ENCODE measurements at places on chromosomes 2 and 18. TPM values are rescaled to one million over a fixed set of nuclear protein-coding genes. Genes with fewer than 3 reads are reported as not detected.

DNA sequence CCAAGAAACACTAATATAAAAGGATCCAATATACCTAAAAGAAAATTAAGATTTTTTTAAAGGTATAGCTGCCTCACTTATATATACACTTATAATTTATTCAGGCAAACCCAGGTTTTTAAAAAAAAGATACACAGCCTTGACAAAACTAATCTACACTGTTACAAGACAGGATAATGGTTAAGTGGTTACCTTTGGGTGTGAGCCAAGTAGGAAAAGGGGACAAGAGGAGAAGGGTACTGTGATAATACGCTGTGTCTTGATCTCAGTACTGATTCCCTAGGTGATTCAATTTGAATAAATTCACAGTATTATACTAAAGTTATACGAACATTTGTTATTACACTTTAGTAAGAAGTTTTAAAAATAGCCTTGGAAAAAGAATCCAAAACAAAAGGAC, 30.6 kb downstream of the KLHL41 start:
- no peak overlapping the region for H3K4me3 ChIP-seq
- H3K4me1 ChIP-seq, result no peaks in the 10 kb centered on the region
- DNase-seq, result no peak
- H3K27me3 ChIP-seq, result no peaks in the 10 kb centered on the region
- no peak overlapping the region for H3K27ac ChIP-seq
- peaks cover 3% of the 10 kb centered on the region for H3K36me3 ChIP-seq

DNA sequence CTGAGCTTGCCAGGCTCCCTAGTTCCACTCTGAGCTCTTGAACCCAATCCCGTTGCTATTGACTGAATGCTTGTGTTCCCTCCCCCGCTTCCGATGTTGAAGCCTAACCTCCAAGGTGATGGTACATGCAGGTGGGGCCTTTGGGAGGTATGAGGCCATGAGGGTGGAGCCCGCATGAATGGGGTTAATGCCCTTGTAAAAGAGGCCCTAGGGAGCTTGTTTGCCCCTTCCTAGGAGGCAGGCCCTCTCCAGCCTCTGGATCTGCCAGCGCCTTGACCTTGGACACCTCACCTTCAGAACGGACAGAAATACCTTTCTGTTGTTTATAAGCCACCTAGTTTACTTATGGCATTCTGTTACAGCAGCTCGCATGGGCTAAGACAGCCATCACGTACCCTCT, 71.6 kb downstream of the TFCP2L1 start:
- H3K27me3 ChIP-seq, result no peaks in the 10 kb centered on the region
- H3K4me1 ChIP-seq, result no peaks in the 10 kb centered on the region
- H3K4me3 ChIP-seq, result no peak overlapping the region
- no peak overlapping the region for H3K27ac ChIP-seq
- no peaks in the 10 kb centered on the region for H3K36me3 ChIP-seq
- no peak for DNase-seq

DNA sequence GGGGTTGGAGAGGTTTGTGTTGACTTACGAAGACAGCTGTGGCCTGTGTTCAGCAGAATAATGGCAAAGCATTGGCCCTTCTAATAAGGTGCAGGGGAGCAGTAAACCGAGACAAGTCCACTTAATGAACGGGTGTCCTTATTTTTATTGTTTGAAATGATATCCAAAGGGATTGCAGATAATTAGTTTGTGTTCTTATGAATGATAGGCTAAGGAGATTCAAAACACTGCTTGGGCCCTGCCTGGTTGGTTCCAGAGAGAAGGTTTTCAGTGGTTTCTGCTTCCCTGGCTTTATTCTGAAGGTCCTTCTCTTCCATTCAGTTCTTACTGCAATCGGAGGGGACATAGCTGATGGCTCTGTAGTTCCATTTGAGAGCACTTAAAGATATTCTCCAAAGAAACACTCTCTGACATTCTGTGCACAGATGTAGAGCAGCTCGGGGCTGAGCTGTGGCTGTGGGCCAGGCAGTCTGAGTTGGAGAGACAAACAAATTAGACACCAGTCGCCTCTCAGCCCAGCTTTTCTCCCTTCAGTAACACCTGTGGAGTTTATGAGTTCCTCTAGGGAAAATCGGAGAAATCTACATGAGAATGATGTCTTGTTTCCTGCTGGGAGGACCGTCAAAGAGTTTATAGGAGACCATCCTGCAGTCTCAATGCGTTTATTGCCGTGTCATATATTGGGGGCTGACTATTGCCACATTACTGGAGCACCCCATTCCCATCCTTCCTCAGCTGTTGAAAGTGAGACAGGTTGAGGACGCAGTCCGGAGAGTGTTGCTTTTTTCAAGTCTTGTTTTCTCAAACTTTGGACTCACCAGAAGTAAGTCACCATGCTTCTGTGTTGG, 6.5 kb downstream of the GREB1 start:
- H3K36me3 ChIP-seq, result no peaks in the 10 kb centered on the region
- H3K27ac ChIP-seq, result no peak overlapping the region
- no peak overlapping the region for H3K4me3 ChIP-seq
- no peaks in the 10 kb centered on the region for H3K4me1 ChIP-seq
- DNase-seq, result no peak

DNA sequence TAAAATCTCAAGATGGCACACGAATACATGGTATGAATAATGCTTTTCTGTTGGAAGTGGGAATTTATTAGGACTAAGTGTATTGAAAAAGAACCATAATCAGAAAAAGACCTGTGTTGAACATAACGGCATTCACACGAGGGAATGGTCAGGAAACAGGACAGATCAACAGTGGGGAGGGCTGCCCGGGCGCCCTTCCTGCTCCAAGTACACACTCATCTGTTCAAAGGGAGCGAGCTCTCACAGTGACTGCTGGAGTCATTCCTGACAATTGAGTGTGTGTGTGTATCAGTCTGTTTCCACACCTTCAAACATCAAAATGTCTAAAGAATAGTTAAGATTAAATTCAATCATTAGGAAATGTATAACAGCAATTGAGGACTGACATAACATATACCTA, 167.2 kb downstream of the HDAC4 start:
- H3K27me3 ChIP-seq, result no peaks in the 10 kb centered on the region
- no peak overlapping the region for H3K4me3 ChIP-seq
- no peaks in the 10 kb centered on the region for H3K36me3 ChIP-seq
- H3K27ac ChIP-seq, result no peak overlapping the region
- H3K4me1 ChIP-seq, result peaks cover 23% of the 10 kb centered on the region
- no peak for DNase-seq

- no peak overlapping the region for H3K4me3 ChIP-seq
- no peak for DNase-seq
- no peaks in the 10 kb centered on the region for H3K27me3 ChIP-seq
- no peak overlapping the region for H3K27ac ChIP-seq
- H3K4me1 ChIP-seq, result peaks cover 13% of the 10 kb centered on the region
These were observed 656.9 kb downstream of the TSN start for GRCh38 chr2:122412360-122412759.

The DNER gene
- 9.2 TPM for total RNA-seq

The NMUR1 gene
- total RNA-seq, result not detected

- no peak overlapping the region for H3K27ac ChIP-seq
- peaks cover 9% of the 10 kb centered on the region for H3K4me1 ChIP-seq
- no peaks in the 10 kb centered on the region for H3K27me3 ChIP-seq
- no peaks in the 10 kb centered on the region for H3K36me3 ChIP-seq
- DNase-seq, result peak; percentile 37
These were observed 5.5 kb downstream of the CCDC102B start for GRCh38 chr18:68803356-68803755.

Data from A673 (cell line).